Stimulated activated CD8-positive, alpha-beta memory T cell treated with anti-CD3 and anti-CD28 coated beads, Interleukin-15, amount 100 ng/mL, for 24 hours (primary cell): ENCODE measurements at places on chromosomes 2 and 18.

- no peak for DNase-seq
These were observed 27.3 kb downstream of the CYB5A start for GRCh38 chr18:74264303-74265020.

GRCh38 chr2:235234736-235235135 lies 259.1 kb upstream of the AGAP1 start:
- DNase-seq: no peak

GRCh38 chr2:169136885-169137534 lies 67.6 kb downstream of the DHRS9 start:
- no peak for DNase-seq

- no peak for DNase-seq
These were observed 16.8 kb upstream of the LRATD1 start for GRCh38 chr2:14615760-14616159.

DNA sequence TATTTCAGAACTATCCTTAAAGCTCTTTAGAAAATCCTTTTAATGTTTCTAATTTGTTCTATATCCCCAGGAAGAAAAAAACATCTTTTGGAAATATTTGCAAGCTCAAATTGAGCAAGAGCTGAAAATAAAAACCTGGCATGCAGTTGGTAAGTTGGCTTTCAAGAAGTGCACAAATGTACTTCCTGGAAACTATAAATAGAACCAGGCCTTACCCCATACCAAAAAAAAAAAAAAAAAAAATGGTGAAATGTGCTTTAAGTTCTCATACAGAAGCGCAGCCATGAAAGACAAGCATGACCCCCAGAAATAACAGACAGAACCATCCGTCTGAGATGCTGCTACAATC lies 178.5 kb downstream of the HDAC4 start:
- DNase-seq: no peak

- DNase-seq: no peak
These were observed 88.5 kb downstream of the DYNAP start for GRCh38 chr18:54679318-54680149.

- DNase-seq: no peak
These were observed 348.9 kb upstream of the DSEL start for GRCh38 chr18:67865400-67865799.

DNA sequence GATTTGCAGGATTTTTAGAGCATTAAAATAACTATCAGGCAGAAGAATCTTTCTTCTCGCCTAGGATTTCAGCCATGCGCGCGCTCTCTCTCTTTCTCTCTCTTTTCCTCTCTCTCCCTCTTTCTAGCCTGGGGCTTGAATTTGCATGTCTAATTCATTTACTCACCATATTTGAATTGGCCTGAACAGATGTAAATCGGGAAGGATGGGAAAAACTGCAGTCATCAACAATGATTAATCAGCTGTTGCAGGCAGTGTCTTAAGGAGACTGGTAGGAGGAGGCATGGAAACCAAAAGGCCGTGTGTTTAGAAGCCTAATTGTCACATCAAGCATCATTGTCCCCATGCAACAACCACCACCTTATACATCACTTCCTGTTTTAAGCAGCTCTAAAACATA lies 137.0 kb downstream of the MEIS1 start:
- no peak for DNase-seq

- DNase-seq: no peak
These were observed 402.6 kb downstream of the ALK start for GRCh38 chr2:29518646-29519337.

GRCh38 chr2:29212009-29212408 lies 96.8 kb downstream of the CLIP4 start:
- DNase-seq: no peak

- DNase-seq: no peak
These were observed 223.8 kb downstream of the ATAD2B start for GRCh38 chr2:23703037-23703582.

DNA sequence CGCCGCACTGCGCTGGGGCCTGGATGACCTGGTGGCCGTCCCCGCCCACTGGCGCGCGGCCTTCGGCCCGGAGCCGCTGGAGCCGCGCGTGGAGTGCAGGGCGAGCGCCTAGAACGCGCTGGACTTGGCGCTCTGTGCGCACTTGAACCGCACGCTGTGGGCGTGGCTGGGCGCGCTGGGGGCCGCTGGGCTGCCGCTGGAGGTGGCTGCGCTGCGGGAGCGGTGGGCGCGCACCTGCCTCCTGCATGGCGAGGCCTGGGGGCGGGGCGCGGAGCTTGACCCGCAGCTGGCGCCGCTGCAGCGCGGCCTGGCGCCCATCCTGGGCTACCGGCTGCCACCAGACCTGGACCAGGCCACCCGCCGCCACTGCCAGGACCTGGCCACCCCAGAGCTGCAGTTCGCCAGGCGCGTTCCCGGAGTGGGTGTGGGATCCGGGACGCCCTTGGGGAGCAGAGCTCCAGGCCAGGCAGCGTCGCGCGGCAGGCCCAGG lies 9.9 kb downstream of the AQP12B start:
- no peak for DNase-seq

GRCh38 chr2:209334188-209335017 lies 89.4 kb upstream of the MAP2 start:
- DNase-seq: no peak

DNA sequence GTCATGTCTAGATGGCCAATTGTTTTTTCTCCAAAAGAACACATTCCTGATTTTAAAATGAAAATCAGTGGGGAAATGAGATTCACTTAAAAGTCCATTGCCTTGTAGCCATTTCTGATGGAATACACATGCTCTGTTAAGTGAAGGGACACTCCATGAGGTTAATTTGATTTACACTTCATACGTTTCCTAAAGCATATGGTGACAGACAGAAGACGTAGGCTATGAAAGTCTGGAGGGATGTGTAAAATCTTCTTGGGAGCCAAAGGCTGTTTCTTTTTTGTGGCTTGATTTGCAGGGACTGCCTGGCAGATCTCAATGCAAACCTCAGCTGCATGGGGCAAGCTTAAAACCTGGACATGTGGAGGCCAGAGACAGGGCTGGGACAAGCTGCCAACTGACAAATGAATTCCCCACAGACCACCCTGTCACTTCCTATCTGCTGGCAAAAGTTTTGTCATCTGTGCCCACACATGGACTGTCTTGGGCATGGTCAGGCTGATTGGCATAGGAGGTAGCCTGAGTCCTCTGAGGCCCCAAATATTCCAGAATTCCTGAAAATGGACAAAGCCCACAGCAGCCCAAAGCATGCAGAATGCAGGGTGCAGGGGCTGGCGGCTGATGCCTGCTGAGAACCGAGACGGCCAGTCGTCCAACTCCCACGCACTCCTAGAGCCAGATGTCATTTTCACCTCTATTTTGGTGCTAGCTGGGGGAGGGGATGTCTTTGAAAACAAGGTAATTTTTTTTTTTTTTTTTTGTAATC lies 73.9 kb downstream of the SDC1 start:
- DNase-seq: no peak

DNA sequence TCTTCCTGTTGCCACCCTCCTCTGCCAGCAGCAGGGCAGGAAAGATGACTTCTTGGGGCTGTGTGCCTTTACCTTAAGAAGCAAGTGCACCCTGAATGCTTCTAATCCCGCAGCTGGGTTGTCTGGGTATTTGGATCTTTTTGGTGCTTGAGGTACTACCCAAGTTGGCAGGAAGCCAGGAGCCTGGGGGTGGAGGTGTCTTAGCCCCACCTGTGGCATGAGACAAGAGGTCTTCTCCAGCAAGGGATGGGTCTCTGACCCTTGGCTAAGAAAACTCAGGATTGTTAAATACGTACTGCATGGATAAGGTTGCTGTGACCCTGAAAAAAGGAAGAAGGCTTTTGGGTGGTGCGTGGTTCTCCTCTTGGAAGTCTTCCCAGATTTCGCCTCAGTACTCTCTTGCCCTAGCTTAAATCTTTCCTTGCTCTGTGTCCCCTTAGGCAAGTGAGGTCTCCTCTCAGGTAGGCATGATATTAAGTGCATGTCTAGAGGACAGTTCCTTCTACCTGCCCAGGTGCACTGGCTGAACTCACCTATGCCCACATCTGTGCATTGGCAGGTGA lies 4.3 kb downstream of the HPCAL1 start:
- no peak for DNase-seq

DNA sequence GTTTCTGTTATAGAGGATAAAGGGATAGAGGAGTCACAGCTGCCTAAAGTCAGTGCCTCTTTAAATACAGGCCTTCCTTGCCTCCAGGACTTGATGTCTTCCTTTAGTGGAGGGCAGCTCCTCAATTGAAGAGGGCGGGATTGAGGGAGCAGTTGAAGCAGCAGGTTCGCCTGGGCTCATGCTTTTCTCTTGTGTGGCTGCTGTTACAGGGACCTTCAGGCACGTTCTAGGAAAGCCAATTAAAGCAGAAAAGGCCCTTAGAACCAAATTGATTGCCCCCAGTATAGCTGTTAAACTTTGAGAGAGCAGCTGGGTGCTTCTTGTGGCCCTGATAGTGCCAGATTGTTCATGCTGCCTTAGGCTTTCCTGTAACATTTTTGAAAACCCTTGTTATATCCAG lies 42.0 kb upstream of the LTBP1 start:
- no peak for DNase-seq

DNA sequence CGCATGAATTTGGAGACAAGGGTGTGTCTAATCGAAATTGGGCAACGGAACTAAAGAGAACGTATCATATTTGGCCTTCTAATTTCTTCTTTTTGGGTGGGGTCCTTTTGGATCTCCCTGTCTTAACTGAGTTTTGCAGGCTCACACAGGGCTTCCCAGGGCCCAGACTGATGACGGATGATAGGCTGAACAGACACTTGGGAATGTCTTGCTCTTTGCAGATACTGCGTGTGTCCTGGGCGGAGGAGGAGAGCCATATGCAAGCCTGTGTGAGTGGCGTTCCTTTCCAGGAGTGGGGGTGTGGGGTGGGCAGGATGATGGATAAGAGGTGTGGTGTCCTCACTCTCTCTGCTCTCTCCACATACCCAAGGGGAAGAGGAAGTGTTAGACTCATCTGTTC lies 40.1 kb downstream of the TNP1 start:
- DNase-seq: no peak

GRCh38 chr2:72124376-72124775 lies 23.3 kb downstream of the CYP26B1 start:
- DNase-seq: no peak

GRCh38 chr18:24198461-24198860 lies 59.6 kb downstream of the CABYR start:
- DNase-seq: no peak

GRCh38 chr2:219547621-219548020 lies 3.8 kb downstream of the TMEM198 start:
- DNase-seq: no peak

DNA sequence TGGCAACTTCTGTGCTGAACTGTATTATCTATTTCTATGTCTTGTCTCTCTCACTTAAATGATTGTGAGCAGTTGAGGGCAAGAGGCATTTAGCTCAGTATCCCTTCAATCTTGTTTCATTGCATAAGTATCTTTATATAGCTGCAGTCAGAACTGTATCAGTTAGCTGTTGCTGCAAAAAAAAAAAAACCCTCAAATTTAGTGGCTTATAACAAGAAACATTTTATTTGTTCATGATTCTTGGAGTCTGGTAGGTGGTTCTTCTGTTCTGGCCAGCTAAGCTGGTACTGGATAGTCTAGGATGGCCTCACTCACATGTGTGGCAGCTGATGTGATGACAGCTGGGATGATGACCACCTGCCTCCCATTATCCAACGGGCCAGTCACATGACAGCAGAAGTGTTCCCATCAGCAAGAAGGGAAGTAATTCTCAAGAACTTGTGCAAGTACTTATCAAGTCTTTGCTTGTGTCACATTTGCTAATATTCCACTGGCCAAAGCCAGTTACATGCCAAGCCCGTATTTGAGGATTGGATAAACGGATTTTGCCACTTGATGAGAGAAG lies 67.8 kb downstream of the SLC4A3 start:
- no peak for DNase-seq

DNA sequence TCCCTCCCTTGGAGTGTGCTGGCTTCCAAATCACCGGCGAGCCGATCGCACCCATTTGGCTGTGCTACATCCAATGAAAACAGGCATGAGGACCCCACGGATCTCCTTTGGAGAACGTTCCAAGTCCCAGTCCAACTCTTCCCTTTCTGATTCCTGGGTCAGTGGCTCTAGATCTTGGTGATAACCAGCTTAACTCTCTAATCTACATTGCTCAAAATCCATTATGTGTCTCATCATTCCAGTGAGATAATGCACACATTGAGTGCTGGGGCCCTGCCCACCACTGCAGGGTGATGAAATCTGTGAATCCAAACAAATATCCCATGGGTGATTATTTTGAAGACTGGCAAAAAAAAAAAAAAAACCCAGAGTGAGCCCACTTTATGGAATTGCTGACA lies 232.7 kb upstream of the COPS8 start:
- DNase-seq: no peak

DNA sequence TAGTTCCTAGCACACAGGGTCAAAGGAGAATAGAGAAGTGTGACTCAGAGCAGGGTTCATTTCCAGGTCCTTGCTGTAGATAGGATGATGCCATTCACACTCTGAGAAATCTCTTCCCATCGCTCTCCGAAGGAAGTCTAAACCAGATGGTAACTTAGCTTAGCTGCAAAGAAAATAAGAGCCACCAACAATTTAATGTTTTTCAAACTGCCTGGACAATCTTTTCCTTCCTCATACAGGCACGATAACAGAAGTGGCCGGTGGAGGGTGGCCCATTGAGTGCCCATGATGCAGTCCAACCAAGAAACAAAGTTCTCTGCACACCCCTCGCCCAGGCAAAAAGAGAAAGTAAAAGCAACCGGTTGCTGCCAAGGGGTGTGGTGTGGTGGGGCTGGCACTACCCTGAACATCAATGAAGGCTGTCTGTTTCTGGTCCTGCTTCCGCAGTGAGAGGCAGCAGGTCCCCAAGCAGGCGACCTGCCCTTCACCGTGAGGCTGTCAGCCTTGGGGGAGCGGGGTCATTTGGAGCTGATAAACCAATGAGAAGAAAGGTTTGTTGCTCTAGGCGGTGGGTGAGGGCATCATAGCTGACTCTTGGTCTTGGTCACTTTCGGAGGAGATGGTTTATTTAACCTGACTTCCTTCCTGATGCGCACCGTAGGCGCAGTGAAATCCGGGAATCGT lies 105.6 kb upstream of the CD302 start:
- DNase-seq: no peak

- DNase-seq: no peak
These were observed 121.0 kb downstream of the SMAD2 start for GRCh38 chr18:47809420-47809819.

DNA sequence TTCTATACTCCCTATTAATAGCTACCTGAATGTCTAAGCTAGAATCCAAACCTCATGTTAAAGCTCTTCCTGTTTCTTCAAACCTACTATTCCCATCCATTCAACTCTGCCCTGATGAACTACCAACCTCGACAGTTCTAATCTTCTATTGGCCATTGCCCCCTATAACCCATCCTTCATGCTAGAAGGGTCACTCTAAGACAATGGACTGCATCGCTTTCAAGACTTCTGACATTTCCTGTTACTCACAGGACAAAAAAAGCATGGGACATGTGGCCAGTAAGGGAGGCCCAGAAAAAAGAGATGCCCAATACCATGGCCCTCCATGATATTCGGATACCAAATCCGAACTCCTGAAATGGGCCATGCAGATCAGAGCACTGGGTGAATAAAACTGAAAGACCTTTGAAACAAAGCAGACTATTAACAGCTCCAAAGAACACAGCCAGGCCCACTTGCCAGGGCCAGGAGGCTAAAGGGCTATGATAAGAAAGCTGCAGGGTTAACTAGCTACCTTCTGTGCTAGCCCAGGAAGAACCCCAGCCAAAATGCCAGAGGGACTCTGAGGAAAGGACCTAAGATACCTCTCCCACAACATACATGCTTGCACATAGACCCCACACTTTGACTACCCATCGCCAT lies 4.5 kb downstream of the B4GALT6 start:
- no peak for DNase-seq
